ENCODE measurements at places on chromosomes 1 and 21. TPM values are rescaled to one million over a fixed set of nuclear protein-coding genes. Genes with fewer than 3 reads are reported as not detected.

Gene RSPH1
- total RNA-seq: 0.93 TPM

Gene CA6
- total RNA-seq: not detected

Gene PTPN14
- 10.7 TPM for total RNA-seq

Gene FAM163A
- total RNA-seq: not detected

Gene LINGO4
- not detected for total RNA-seq

Gene IRF6
- 0.15 TPM for total RNA-seq

Gene AGT
- total RNA-seq: 0.13 TPM

Gene TBX19
- 0.60 TPM for total RNA-seq

Gene AMIGO1
- 1.3 TPM for total RNA-seq

Gene S100A3
- total RNA-seq: 115 TPM

Gene IL10
- total RNA-seq: not detected

Gene DENND2D
- total RNA-seq: 1.2 TPM

Gene CCDC28B
- total RNA-seq: 2.2 TPM

Gene TNFRSF9
- total RNA-seq: 2.9 TPM

Gene JAM2
- not detected for total RNA-seq

Gene CASQ2
- total RNA-seq: not detected

Gene PARP1
- 108 TPM for total RNA-seq

Gene LAX1
- total RNA-seq: not detected

Gene GNPAT
- total RNA-seq: 35.6 TPM

Gene ITLN2
- 0.96 TPM for total RNA-seq

Gene EPHB2
- total RNA-seq: 32.6 TPM

Gene ATAD3A
- total RNA-seq: 31.1 TPM

Gene ZNF692
- 20.4 TPM for total RNA-seq

Gene CELA2A
- not detected for total RNA-seq

Gene DCDC2B
- not detected for total RNA-seq

Gene RBM8A
- 222 TPM for total RNA-seq

Gene PTPRU
- 7.2 TPM for total RNA-seq

Gene DCST2
- total RNA-seq: 0.38 TPM

Gene CFAP45
- 0.83 TPM for total RNA-seq

Gene ACTN2
- 0.05 TPM for total RNA-seq

Gene SMG5
- 43.0 TPM for total RNA-seq

Gene TRIM17
- not detected for total RNA-seq

Gene CTTNBP2NL
- total RNA-seq: 7.1 TPM

Gene TRIM33
- total RNA-seq: 11.7 TPM

Gene DMBX1
- total RNA-seq: 0.61 TPM

Gene TMEM81
- total RNA-seq: 2.1 TPM

Gene DNAJB4
- 38.2 TPM for total RNA-seq

Gene KRTAP13-4
- total RNA-seq: not detected

Gene RXRG
- total RNA-seq: not detected

Gene KCNE2
- not detected for total RNA-seq

Gene TMEM269
- 0.15 TPM for total RNA-seq

Gene AMY2A
- total RNA-seq: not detected

Gene FAM72D
- 4.9 TPM for total RNA-seq

Gene GCSAML
- total RNA-seq: not detected

Gene TENT5C
- 0.17 TPM for total RNA-seq

Gene RPL22
- total RNA-seq: 434 TPM

Gene KPRP
- total RNA-seq: not detected

Gene FCGR3B
- total RNA-seq: not detected

Gene AMY1C
- total RNA-seq: not detected

Gene CYP2J2
- not detected for total RNA-seq
